Activated CD8-positive, alpha-beta T cell treated with anti-CD3 and anti-CD28 coated beads for 36 hours (primary cell): ENCODE measurements at places on chromosomes 2 and 18.

DNA sequence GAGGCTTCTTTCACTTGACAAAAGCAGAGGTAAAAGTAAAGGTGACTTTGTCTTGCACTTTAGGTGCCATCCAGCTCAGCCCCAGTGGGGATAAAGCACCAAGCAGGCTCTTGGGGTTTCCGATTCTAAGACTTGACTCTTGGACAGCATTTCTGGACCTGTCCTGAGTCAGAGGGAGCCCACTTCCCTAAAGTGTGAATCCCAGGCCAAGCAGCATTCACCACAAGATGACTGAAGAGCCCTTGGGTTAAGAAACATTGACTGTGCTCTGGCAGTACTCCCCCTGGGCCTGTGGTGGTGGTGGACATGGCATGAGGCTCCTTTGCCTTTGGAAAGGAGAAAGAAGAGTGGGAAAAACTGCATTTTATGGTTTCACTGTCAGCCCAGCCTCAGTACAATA lies 638.0 kb upstream of the VRK2 start:
- DNase-seq, result no peak

- no peak for DNase-seq
Measured at GRCh38 chr2:96120991-96121390, 4.6 kb upstream of the ADRA2B start.

DNA sequence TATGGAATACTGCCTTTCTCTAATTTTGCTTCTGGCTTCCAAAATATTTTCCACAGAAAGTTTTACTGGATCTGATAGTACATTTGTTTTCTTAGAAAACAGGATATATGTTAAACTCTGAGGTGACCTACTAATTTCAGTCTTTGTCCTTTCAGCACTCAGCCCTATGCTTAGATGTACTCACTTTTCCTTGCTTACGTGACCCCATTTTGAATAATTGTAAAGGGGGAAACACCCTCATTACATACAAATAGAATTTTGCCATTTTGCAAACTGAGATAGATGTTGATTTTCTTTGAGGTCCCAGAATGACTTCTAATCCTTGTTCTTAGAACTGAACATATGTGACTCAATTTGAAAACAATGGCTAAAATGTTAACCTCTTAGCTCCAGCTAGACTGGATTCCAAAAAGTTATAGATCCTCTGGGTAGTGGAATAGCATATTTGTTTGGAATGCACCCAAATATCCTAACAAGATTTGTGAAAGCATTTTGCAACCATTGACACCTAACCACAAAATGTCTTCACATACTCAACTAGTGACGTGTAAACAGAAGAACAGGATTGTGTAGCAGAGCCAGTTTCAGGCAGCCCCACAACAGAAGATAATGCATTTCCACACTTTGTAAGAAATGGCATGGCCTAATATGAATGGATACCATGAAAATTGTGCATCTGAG lies 44.8 kb upstream of the EHBP1 start:
- DNase-seq, result no peak

- no peak for DNase-seq
Measured at GRCh38 chr2:138779406-138779780, 797 bp downstream of the NXPH2 start.
